ENCODE measurements at places on chromosomes 4 and X.

DNA sequence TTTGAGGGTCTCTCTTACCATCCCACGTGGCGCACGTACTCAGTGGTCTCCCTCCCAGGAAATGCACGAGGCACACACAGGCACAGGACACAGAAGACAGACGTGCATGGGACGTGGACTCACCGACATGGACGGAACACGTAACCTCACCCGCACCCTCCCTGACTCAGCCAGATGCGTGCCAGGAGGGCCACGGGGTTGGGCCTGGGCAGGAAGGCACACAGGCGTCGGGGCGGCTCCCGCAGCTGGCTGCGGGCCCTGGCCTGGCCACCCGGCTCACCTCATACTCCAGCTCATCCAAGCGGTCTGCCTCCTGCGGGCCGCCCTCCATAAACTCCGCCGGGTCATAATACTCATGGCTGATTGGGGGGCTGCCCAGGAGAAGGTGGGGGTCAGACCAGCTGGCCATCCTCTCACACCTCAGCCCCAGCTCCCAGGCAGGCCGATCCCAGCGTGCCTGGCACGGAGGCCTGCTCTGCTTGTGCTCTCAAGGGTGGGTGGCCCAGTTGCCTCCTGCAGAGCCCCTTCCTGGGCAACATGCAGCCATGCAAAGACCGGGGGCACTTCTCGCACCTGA, 12.6 kb downstream of the SSR4 start:
- DNase-seq = no peak

DNA sequence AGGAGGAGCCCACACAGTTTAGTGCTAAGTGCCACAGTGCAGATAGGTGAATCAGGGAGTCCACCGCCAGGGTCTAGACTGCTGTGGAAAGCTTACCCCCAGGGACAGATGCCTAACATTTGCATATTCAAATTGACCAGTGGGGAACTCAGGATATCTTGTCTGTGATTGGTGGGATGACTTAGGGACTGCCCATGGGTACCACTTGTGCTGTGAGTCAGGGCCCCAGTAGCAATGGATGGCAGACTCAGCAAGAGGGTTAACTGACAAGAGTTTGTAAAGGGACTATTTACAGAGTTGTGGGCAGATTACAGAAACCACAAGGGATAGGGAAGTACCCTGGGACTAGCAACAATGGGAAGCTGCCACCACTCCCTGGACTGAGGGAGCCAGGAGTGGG, 282.1 kb downstream of the BCOR start:
- no peak for DNase-seq

DNA sequence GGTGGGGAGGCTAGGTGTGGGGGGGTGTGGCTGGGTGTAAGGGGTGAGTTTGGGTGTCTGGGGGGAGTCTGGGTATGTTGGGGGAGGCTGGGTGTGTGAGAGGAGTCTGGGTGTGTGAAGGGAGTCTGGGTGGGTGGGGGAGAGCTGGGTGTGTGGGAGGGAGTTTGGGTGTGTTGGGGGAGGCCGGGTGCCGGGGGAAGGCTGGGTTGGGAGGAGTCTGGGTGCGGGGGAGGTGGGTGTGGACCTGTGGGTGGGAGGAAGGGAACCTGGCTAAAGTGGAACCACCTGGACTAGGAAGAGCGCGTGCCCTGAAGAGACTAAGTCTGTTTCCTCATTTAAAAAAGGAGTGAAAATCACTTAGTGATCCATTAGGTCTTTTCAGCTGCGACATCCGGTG, 18.3 kb downstream of the SPON2 start:
- DNase-seq = no peak

GRCh38 chr4:119093042-119093827, 42.4 kb upstream of the MYOZ2 start:
- DNase-seq = no peak

GRCh38 chr4:76706581-76706980, 191.4 kb downstream of the SOWAHB start:
- DNase-seq = no peak

DNA sequence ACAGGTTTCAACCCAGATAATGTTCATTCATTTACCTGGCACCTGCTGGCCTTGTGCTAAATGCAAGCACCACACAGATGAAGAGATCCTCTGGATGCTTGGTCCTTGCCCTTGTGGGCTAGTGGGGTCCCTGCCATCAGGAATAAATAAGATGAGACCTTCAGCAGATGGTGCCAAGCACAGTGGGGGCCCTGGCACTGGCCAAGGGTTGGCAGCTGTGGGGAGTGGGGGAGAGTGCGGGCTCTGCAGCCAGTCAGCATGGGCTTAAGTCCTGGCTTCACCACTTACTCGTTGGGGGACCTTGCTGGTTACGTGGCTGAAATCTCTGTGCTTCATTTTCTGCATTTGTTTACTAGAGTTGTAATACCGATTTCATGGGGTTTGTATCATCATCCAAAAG, 6.9 kb downstream of the LAP3 start:
- DNase-seq = no peak

DNA sequence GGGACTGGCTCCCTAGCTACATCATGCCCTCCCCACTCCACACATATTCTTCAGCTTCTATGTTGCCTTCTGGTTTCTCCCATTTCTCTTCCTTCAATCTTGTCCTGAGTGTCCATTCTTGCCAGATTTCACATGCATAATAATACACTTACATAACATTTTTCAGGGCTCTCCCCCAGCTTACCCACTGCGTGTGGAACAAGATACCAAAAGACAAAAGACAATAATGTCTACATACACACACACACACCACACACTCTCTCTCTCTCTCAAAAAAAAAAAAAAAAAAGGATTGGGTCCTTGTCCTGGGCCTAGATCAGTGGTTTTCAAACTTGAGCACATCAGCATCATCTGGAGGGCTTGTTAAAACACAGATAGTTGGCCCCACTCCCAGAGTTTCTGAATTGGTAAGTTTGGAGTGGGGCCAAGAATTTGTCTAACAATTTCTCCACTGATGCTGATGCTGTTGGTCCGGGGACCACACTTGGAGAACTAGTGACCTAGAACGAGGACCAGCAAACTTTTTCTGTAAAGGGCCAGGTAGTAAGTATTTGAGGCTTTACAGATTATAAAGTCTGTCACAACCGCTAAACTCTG, 6.5 kb upstream of the SMARCA1 start:
- DNase-seq = no peak

GRCh38 chr4:70709611-70710205, 12.1 kb upstream of the RUFY3 start:
- DNase-seq = no peak

DNA sequence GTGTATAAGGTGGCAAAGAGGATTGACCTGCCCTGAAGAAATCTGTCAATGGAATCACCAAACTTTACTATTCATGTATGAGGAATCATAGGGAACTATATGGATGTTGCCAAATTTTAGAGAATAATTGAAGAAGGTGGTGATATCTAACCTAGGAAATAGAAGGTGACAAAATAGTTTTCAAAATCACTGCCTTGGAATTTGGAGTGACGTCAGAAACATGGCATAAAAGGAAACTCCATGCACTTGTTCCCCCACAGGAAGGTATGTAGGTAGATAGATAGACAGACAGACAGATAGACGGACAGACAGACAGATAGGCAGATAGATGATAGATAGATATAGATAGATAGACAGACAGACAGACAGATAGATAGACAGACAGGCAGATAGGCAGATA, 793.9 kb upstream of the AMOT start:
- DNase-seq = no peak

DNA sequence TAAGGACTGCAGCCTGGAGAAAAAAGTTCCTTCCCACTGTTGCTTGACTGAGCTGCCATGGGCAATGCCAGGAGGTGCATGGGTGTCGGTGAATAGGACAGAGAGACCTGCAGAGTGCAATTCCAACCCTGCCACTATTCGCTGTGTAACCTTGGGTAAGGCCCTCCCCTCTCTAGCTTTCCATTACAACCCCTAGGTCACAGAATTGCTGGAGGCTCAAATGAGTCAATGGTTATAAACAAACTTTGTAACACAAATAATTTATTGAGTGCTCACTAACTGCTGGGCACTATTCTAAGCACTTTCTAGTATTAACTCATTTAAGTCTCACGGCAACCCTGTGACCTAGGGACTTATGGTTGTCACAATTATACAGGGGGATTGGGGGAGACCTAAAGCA, 37.8 kb downstream of the PJA1 start:
- no peak for DNase-seq

DNA sequence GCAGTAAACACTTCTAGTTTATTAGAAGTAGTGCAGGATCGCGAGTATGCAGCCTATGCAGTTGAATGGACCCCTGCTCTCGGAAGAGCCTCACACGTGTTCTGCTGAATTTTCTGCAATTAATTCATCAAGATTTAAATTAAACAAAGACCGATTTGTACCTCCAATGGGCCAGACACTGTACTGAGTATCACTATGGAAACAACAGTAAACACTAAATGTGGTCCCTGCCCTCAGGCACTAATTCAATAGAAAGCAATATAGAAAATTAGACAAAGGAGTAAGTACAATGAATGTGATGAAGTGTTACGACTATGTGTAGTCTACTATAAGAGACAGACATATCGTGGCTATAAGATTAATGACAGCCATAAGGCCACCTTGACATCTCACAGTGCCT, 740.3 kb upstream of the FRG1 start:
- DNase-seq = no peak

- DNase-seq = no peak
Measured at GRCh38 chr4:19844446-19844845, 407.3 kb upstream of the SLIT2 start.

- DNase-seq = no peak
Measured at GRCh38 chr4:56464581-56464980, 2.8 kb upstream of the SRP72 start.

- peak; percentile 5 for DNase-seq
Measured at GRCh38 chrX:103919270-103919637, 43.2 kb upstream of the TMSB15B start.

GRCh38 chr4:93994175-93994994, 165.8 kb downstream of the ATOH1 start:
- DNase-seq = no peak

DNA sequence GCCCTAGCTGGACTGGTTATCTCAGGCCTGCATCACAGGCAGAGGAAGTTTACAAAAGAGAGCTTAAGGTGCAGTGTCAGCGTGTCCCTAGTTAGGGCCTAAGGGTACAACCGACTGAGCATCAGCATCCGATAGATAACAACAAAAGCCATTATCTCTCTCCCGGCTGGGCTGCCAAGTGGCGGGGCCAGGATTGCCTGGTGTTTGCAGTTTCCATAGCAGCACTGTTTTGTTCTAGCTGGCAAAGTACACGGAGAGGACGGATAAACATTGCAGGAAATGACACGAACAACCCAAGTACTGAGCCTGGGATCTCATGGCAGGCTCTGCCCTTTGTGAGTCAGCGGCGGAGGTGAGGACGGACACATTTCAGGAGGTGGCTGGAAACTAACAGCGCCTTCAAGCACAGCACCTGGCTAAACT, 104.7 kb upstream of the NOCT start:
- peak; percentile 88 for DNase-seq

DNA sequence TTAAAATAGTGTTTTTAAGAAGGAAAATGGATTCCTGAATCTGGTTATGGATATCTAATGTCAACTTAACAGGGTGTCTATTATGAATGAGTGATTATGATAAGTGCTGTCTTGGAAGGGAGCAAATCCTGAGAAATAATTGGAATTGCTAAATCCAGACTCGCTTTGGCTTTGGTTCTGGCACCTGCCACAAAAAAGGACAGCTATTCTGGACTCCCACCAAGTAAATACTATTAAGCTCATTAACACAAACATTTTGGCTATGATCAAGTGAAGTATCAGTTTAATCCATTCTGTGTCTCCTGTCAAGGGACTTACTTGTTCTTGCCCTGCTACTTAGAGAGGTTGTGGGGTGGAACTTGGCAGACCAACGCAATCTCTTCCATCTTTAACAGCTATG, 403.7 kb downstream of the CENPC start:
- no peak for DNase-seq

GRCh38 chrX:149937871-149938426, 342 bp downstream of the EOLA2 start:
- no peak for DNase-seq

DNA sequence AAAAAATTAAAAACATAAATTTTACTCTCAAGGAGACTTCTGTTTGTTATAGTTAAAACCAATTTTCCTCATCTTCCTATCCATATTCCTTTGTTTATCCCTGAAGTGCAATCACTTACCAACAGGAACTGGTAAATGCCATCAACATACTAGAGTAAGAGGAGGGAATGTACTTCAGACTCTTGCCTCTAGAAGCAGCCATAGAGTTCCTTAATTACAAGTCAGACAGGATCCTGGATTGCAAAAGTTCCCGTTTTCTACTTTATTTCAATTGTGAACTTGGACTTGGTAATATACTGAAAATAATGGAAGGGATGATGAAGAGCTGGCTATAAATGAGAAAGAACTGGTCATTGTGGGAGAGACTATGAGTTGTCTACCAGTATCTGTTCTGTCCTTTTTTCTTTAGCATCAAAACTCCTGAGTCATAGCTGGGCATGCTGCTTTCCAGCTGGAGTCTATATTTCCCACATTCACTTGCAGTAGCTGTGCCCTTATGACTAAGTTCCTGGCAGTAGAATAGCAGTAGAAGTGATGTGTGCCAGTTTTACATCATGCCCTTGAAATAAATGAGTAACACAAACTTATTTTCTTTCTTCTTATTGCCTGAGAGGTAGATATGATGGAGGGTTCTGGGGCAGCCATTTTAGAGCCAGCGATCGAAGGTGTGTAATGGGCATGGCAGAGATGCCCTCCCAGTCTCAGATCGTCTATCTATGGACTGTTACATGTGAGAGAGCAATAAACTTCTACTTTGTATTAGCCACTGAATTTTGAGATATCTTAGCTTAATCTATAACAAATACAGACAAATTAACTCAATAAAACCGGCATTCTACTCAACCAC, 26.8 kb upstream of the SPARCL1 start:
- DNase-seq = peak; percentile 83

DNA sequence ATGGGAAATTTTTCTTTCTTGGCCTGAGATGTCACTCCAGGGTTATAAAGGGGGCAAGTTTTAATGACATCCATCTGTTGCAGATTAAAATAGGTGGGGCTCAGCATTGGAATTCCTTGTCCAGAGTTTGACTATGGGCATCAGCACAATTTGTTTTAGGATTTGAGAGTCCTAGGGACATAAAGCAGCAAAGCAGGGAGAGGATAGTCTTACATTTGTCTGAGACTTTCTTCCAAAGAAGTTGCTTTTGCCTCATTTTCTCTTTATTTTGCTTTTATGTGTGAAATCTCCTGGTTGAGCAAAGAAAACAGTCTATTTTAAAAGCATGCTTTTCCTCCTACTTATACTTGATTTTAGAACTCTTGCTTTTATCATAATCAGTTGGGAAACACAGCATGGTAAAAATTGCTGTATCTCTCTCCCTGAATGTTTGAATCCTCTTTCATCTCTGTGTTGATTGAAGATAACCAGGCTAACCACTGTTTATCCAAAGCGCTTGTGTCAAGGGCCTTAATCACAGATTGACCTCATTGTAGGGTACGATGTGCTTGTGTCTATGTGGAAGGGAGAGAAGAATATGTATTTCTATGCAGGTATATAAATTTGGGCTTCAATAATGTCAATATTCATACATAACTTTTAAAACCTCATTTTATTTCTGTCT, 121.5 kb downstream of the ANK2 start:
- no peak for DNase-seq

GRCh38 chr4:125551466-125551865, 236.7 kb downstream of the FAT4 start:
- no peak for DNase-seq

- DNase-seq = no peak
Measured at GRCh38 chr4:38905652-38906385, 38.2 kb downstream of the FAM114A1 start.
